ENCODE measurements at places on chromosomes 3 and 15. TPM values are rescaled to one million over a fixed set of nuclear protein-coding genes. Genes with fewer than 3 reads are reported as not detected.

FEZF2 gene
- not detected for total RNA-seq

- DNase-seq = peak; percentile 17
These were observed 923.0 kb downstream of the DIPK2A start for GRCh38 chr3:144894576-144894975.

LPP gene
- total RNA-seq = 705 TPM

DNA sequence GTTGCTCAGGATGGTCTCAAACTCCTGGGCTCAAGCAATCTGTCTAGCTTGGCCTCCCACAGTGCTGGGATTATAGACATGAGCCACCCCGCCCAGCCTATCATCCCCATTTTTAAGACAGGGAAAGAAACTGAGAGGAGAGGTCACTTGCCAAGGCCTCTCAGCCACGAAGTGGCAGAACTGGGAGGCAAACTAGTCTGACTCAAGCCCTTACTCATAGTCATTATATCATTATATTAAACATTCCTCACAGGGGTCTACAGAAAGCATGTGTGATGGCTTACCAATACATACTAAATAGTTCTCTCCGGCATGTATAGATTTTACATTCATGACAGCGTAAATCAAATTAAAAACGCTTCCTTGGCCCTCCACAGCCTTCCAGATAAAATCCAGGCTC is 62.0 kb upstream of the ZBTB38 start:
- no peak for DNase-seq

TRPM1 gene
- total RNA-seq = not detected

GRCh38 chr3:146065573-146066006 is 95.4 kb downstream of the PLOD2 start:
- peak; percentile 47 for DNase-seq

GRCh38 chr15:80100247-80100646 is 40.8 kb downstream of the ZFAND6 start:
- DNase-seq = no peak

DNA sequence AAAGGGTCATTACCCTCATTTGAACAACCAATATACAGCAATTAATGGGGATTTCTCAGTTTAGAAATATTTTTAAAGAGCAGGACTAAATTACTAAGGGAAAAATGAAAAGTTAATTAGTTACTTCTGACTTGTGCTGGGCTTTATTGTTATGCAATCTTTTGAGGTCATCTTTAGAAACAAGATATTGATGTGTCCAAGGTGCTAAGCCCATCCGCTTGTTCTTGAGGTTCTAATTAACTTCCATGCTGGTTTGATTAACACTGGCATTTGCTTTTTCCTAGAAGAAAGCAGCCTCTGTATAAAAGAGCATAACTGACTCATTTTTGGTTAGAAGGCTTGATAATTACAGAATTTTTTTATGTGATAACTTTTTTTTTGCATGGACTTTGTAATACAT is 256.5 kb upstream of the AGTR1 start:
- no peak for DNase-seq

CPA3 gene
- 93.3 TPM for total RNA-seq

DNA sequence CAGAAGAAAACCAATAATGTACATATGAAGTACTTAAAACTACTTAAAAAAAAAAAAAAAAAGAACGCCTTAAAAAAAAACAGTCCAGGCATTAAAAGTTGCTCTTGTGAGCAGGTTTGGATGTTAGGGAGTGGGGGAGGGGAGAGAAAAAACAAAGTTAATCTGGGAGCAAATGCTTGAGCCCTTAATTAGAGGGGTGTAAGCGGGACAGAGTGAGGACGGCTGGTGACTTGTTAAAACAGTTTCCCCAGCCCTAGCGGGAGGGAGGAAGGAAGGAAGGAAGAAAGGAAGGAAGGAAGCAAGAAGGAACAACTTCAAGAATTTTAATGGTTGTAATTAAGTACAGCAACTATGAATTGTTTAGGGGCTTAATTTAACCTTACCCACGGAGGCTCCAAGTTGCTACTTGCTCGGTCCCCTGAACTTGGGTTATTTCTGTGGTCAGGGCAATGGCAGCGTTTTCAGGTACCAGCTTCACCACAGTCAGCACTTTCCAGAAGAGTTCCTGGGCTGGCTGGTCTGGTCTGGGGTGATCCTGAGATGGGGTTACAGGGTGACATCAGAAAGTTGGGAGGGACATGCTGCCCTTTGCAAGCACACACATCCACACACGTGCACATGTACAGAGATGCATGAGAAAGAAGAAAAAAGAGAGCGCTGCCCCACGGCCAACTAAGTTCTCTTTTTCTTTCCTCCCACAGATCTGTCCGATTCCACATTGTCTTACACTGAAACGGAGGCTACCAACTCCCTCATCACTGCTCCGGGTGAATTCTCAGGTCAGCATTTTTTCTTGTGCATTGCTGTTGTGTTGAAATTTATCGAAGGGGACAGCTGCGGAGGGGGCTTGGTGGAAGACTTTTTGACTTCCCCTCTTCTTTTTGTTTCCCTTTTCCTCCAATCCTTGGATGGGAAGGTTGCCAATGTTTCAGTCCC is 14.0 kb downstream of the SMAD6 start:
- DNase-seq = no peak

DNA sequence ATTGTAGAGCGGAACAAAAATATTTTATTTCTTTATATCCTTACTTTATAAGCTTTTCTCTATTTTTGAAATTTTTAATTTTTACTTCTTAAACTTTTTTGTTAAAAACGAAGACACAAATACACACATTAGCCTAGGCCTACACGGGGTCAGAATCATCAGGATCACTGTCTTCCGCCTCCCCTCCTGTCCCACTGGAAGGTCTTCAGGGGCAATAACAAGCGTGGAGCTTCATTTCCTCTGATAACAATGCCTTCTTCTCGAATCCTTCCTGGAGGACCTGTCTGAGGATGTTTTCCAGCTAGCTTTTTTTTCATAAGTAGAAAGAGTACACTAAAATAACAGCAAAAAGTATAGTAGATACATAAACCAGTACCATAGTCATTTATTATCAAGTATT is 77.7 kb upstream of the DGKG start:
- DNase-seq = no peak

GJD2 gene
- total RNA-seq = 0.16 TPM

Measured in urinary bladder (tissue), 4 donors.